ENCODE measurements at places on chromosomes 12 and 14.

- no peak overlapping the region for H3K4me3 ChIP-seq
- H3K36me3 ChIP-seq = no peaks in the 10 kb centered on the region
- H3K4me1 ChIP-seq = no peaks in the 10 kb centered on the region
- no peaks in the 10 kb centered on the region for H3K27me3 ChIP-seq
Observed at GRCh38 chr12:73951956-73952703, 585.5 kb upstream of the ATXN7L3B start.

DNA sequence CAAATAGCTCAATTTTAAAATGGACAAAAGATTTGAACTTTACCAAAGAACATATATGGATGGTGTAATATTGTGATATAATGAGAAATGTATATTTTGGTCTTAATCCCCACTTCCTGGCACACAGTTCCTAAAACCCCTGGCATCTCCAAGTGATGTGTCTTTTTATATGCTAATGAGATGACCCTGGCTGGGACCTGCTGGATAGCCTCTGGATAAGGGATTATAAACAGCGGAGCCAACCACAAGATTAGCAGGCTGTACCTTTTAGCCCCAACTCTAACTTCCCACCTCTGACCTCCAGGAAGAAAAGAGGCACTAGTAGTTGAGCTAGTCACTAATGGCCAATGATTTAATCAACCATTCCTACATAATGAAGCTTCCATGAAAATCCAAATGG, 130.0 kb downstream of the DPF3 start:
- no peaks in the 10 kb centered on the region for H3K27me3 ChIP-seq
- no peaks in the 10 kb centered on the region for H3K36me3 ChIP-seq
- H3K27ac ChIP-seq = no peak overlapping the region
- H3K4me3 ChIP-seq = no peak overlapping the region
- DNase-seq = no peak

DNA sequence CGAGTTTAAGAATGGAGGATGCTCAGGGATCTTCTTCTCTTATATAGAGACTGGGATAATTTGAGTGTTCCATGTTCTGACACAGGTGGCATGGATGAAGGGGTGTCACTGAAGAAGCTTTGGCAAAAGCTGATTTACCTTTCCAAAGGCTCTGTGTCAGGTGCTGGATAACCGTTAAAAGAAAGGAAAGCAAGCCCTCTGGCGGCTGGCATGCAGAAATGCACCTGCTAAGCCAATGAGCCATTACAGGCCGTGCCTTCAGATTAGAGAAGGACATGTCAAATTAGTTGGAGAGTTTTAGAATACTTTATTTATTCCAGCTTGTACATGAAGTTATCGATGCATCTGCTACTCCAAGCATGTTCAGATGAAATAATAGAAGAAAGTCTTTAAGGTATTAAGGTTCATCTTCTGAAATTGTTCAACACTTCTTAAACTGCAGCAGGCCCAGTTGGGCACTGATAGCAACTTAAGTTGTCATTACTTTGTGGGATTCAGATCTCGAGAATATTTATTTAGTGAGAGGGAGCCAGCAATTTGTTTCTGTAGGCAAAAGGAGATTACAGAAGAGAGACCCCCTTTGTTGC, 678.2 kb downstream of the NRXN3 start:
- H3K27me3 ChIP-seq = no peaks in the 10 kb centered on the region
- H3K4me3 ChIP-seq = no peak overlapping the region
- no peak overlapping the region for H3K27ac ChIP-seq
- no peaks in the 10 kb centered on the region for H3K36me3 ChIP-seq
- no peaks in the 10 kb centered on the region for H3K4me1 ChIP-seq

DNA sequence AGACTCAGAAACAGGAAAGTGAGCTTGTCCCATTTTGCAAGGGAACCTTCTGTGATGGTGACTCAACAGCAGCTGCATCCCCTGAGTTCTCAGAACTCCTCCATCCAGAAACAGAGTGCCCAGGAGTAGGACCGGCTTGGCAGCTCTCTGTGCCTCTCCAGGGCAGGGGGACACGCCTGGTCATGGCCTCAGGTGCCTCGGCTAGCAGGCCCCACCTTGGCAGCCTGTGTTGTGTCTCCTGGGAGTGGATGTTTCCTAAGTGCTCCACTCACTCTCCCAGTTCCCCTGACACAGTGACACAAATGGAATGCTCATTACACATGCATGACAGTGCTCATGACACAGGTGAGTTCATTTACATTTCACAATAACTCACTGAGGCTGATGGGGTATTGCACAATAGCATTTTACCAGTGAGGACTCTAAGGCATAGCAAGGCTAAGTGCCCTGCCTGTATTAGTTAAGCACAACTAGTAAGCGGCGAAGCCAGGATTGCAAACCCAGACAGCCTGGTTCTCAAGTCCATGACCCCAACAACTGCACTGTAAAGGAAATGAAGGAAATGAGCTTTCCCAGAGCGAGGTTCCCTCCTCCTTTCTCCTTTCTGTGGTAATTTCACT, 47.4 kb downstream of the CALM1 start:
- peak overlapping the region; percentile 28 for H3K27ac ChIP-seq
- H3K36me3 ChIP-seq = no peaks in the 10 kb centered on the region
- peak; percentile 86 for DNase-seq
- no peaks in the 10 kb centered on the region for H3K4me1 ChIP-seq
- H3K4me3 ChIP-seq = no peak overlapping the region

- H3K4me1 ChIP-seq = no peaks in the 10 kb centered on the region
- no peak overlapping the region for H3K4me3 ChIP-seq
- no peak overlapping the region for H3K27ac ChIP-seq
- no peaks in the 10 kb centered on the region for H3K27me3 ChIP-seq
Observed at GRCh38 chr12:44628180-44628579, 247.9 kb downstream of the NELL2 start.

GRCh38 chr12:56658921-56659320, 13.1 kb upstream of the ATP5F1B start:
- H3K27me3 ChIP-seq = no peaks in the 10 kb centered on the region
- no peak overlapping the region for H3K27ac ChIP-seq
- H3K36me3 ChIP-seq = peaks cover 19% of the 10 kb centered on the region
- DNase-seq = no peak

DNA sequence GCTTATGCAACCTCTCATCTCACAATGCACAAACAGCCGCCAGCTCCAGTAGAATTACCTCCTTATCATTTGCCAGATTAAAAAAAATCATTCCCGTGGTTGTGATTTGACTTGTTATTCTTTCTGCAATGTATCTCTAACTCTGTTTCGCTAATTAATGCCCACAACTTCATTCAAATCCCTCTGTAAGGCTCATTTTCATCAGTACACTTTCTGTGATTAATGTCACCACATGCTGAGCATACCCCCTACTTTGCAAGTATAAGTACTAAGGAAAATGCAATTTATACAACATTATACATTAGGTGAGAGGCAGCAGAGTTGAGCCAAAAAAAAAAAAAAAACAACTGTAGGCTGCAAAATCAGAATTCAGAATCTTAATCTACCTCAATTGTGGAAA, 166.0 kb downstream of the FSCB start:
- H3K36me3 ChIP-seq = no peaks in the 10 kb centered on the region
- no peaks in the 10 kb centered on the region for H3K27me3 ChIP-seq
- no peak overlapping the region for H3K27ac ChIP-seq
- DNase-seq = no peak
- no peaks in the 10 kb centered on the region for H3K4me1 ChIP-seq

- no peaks in the 10 kb centered on the region for H3K27me3 ChIP-seq
- peaks cover 18% of the 10 kb centered on the region for H3K4me1 ChIP-seq
- H3K36me3 ChIP-seq = no peaks in the 10 kb centered on the region
- DNase-seq = no peak
- no peak overlapping the region for H3K27ac ChIP-seq
- H3K4me3 ChIP-seq = no peak overlapping the region
Observed at GRCh38 chr12:116529686-116530085, 29.5 kb upstream of the MAP1LC3B2 start.

DNA sequence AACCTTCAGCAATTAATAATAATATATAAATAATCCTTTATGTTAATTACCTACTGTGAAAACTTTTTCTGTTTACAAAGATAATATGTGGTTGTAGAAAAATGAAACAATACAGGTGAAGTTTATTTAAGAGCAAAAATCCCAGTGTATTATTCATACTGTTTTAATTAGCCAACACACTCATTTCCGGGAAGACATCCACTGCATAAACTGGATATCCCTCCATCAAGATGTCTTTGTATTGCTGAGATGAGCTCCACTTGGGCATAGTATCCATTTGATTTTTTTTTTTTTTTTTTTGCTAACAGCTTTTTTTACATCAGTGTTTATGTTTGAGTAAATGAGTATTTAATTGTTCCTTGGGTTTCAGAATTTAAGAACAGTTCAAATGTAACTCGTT, 13.7 kb upstream of the DERA start:
- H3K4me1 ChIP-seq = peaks cover 11% of the 10 kb centered on the region
- H3K27ac ChIP-seq = no peak overlapping the region
- DNase-seq = no peak

DNA sequence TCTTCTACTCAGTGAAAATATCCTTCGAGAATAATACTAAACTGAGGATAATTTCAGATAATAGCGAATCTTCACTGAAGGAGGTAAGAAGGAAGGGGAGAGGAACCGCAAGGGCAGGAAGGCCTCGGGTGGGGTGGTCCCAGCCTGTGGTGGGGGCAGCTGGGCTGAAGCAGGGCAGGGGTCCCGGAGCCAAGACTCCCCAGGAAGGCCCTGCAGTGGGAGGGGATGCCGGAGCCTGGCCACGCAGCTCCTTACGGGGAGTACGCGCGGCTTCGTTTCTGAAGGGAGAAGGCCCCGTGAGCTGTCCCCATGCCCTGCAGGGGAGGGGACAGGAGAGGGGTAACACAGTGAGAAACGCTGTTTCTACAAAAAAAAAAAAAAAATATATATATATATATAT, 21.2 kb downstream of the STX2 start:
- no peaks in the 10 kb centered on the region for H3K27me3 ChIP-seq
- no peak overlapping the region for H3K4me3 ChIP-seq
- H3K27ac ChIP-seq = no peak overlapping the region
- DNase-seq = no peak
- H3K36me3 ChIP-seq = peaks cover 34% of the 10 kb centered on the region

DNA sequence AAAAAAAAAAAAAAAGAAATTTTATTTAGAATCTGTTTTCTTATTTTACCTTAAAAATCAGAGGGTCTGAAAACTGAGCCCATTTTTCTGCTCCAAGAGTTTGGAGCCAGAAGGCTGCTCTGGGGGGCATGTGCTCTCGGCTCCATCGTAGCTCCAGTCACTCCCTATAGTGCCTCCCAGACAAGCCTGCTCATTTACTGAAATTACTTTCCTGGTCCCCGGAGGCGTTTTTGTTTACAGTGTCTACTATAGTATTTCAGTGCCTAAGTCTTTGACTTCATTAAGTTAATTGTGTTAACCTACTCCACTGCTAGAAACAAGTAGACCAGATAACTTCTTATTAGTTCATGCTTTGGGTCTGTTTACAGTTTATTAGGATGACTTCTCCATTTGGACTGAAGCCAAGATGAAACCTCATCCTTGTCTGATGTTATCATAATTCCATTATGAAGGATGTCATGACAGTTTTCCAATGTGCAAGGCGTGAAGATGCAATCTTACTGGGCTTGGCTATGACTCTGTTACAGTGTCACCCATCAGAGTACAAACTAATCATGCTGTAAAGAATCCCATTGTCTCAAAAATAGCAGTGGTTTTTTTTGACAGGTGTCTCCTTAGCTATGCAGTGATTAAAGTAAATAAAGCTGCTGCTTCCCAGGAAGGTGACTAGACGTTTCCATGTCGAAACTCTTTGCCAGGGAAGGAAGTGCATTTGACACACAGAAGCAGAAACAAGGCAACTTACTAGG, 182.3 kb downstream of the TMEM132C start:
- H3K36me3 ChIP-seq = no peaks in the 10 kb centered on the region
- no peak overlapping the region for H3K4me3 ChIP-seq
- no peak overlapping the region for H3K27ac ChIP-seq
- H3K4me1 ChIP-seq = no peaks in the 10 kb centered on the region

DNA sequence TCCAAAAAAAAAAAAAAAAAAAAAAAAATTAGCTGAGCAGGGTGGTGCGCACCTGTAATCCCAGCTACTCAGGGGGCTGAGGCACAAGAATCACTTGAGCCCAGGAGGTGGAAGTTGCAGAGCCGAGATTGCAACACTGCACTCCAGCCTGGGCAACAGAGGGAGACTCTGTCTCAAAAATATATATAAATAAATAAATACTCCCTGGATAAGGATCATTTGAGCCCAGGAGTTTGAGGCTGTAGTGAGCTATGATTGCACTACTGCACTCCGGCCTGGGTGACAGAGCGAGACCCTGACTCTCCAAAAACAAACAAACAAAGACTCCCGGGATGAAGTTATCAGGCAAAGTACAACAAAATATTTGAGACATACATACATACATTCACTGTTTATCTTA, 3.3 kb upstream of the NAA25 start:
- no peak for DNase-seq
- H3K27me3 ChIP-seq = no peaks in the 10 kb centered on the region
- peak overlapping the region; percentile 39 for H3K27ac ChIP-seq
- H3K36me3 ChIP-seq = no peaks in the 10 kb centered on the region
- no peak overlapping the region for H3K4me3 ChIP-seq

- no peaks in the 10 kb centered on the region for H3K27me3 ChIP-seq
- H3K36me3 ChIP-seq = no peaks in the 10 kb centered on the region
- H3K4me3 ChIP-seq = no peak overlapping the region
- no peak for DNase-seq
Observed at GRCh38 chr14:105442125-105442524, 22.5 kb downstream of the MTA1 start.

GRCh38 chr12:104313568-104314241, 10.2 kb downstream of the EID3 start:
- H3K4me1 ChIP-seq = peaks cover 17% of the 10 kb centered on the region
- H3K36me3 ChIP-seq = no peaks in the 10 kb centered on the region
- H3K27me3 ChIP-seq = no peaks in the 10 kb centered on the region
- DNase-seq = no peak
- no peak overlapping the region for H3K27ac ChIP-seq

All from left lung (tissue), 14 donors.